ENCODE measurements at places on chromosomes 12 and 14.

DNA sequence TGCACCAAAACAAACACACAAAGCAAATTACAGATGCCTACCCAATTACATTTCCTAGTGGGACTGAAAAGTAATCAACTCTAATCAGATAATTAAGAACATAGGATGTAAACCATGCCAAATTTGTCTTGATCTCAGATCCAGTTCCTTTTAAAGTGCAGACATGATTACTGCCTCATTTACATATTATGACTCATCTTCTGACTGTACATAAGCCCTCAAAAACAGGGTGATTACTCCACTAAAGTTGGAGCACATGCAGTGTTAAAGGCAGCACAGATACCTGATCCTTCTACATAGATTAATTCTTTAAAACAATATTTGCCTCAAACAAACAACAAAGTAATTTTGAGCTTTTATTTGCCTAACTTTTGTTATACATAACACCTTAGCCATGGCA is 337.2 kb downstream of the RPS29 start:
- no peak for DNase-seq

- DNase-seq: peak; percentile 58
Observed at GRCh38 chr12:10372559-10372958, 17.3 kb downstream of the KLRK1 start.

- DNase-seq: no peak
Observed at GRCh38 chr14:20386276-20386855, 26.9 kb downstream of the TEP1 start.

DNA sequence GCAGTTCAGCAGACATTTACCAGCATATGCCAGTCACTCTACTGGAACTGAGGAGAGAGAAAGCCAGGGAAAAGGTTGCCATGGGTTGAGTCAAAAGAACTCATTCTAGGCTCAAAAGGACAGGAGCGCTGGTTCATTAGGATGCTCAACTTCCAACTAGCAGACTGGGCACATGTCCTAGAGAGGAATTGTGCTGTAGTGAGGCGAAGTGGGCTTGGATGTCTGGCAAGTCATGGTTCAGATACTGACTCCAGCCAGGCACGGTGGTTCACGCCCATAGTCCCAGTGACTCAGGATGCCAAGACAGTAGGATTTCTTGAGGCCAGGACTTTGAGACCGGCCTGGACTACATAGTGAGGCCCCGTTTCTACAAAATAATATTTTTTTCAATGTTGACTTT is 281.5 kb downstream of the CACNA1C start:
- no peak for DNase-seq

DNA sequence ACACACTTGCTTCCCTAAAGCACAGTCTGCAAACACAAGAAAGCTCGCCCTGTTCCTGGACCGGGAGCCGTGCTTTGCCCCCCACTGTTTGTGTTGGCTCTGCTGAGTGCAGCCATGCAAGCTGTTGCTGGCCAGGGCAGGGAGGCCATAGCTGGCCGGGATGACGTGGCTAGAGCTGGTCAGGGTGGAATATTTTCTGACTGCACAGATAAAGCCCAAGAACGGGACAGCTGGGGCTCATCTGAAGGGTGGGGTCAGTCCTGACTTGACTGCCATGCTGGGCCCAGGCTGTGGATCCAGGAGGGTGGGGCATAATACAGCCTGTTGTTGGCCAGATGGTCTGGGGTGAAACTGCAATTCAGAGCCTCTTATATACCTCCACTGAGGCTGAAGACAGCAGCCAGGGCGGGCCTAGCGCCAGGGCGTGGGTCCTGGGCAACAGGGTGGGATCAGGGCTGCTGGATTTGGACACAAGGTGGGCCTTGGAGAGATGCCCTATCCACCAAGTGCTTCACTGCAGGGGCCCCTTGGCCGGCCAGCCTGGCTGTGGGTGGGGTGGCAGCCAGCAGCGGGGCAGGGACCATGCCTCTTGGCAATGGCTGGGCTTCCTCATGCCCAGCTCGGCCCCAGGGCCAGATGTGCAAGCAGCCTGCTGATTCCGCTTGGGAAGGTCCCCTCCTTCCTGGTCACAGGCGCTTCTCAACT is 14.8 kb downstream of the KMT5A start:
- DNase-seq: no peak

DNA sequence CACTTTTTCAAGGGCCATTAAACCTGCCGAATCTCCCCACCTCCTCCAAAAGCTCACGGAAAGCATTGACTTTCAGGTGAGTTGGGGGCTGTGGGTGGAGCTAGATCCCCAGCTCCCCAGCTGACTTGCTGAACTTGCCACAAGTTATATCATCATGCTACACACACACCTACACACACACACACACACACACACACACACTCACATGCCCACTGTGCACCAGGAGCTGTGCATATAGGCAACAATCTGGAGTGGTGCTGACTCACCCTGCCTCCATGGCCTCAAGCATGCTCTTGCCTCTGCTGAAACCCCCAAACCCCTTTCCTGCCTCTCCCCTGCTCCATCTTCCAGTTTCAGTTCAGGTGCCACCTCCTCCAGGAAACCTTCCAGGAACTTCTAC is 26.1 kb downstream of the SERPINA3 start:
- DNase-seq: no peak

- no peak for DNase-seq
Observed at GRCh38 chr12:85310025-85310424, 30.0 kb downstream of the ALX1 start.

DNA sequence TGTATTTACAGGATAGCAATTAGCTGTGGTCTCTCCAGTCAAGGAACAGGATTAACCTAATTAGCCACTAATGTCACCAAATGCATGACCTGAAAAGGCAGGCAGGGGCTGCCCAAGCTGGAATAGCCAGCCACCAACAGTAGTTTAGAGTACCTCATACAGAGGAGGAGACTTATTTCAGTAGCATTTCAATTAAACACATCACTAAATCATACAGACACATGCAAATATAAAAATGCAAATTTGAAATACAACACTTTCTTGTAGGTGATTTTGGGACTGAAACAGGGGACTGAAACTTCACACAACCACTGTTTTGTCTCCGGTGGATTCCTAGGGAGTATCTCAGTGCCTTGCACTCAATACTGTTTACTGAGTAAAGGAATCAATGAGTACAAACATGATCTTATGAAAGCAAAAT is 636 bp upstream of the IFNG-AS1 start:
- DNase-seq: no peak

DNA sequence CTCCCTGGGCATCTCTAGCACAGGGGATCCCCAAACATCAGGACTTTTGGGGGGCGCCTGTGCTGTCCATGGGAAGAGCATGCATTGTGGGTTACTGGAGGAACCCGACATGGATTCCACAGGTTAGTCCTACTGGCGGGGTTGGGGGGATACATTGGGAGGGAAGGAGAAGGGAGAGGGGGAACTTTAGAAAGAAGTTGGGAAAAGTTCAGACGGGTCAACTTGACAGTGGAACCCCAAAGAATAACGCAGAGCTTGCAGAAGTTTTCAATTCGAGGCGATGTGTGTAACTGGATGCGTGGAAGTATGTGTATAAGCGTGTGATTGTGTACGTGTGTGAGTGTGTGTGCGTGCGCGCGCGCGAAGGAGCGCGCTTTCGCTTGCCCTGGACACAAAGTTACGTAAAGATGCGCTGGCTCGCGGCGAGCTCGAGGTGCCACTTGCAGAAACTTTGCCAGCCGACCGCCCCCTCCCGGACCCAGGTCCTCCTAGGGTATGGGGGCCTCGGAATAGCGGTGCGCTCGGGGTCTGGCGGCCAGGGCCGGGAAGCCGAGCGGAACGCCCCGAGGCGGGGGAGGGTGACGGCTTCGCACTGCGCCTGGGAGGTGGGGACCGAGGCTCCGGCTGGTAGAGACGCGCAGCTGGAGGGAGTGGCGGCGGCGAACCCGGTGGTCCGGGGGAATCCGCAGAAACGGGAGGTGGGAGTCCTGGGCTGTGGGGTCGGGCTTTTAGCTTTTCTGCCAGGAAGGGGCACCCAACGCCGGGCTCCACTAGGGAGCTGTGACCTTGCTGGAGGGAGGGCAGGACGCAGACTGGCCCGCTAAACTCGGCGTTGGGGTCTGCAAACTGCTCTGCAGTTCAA is 669 bp downstream of the RFX4 start:
- no peak for DNase-seq

DNA sequence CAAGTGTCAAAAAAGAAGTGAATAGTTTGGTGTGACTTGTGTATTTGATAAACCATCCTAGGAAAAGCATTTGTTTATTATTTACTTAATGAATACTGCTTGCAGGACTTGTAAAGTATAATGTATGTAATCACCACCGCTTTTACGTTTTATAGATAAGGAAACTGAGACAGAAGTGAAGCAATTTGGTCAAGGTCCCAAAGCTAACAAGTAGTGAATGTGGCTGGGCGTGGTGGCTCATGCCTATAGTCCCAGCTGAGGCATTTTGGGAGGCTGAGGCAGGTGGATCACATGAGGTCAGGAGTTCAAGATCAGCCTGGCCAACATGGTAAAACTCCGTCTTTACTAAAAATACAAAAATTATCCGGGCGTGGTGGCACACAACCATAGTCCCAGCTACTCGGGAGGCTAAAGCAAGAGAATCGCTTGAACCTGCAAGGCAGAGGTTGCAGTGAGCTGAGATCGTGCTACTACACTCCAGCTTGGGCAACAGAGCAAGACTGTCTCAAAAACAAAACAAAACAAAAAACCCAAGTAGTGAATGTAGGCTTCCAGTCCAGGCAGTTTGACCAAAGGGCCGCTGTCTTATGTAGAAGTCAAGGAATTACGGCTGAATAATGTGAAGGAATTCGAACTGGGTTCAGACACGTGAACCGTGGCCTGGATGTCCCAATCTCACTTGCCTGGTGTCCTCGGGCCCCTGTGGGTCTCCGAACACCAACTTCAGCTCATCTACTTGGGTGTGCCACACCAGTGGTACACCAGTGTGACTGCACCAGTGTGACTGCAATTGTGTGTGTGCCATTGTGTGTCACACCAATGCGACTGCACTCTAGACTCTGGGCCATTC is 88.3 kb upstream of the MED13L start:
- no peak for DNase-seq

- DNase-seq: no peak
Observed at GRCh38 chr12:50562520-50563433, 58.0 kb downstream of the DIP2B start.

GRCh38 chr14:75454963-75455546 is 27.2 kb downstream of the JDP2 start:
- no peak for DNase-seq

DNA sequence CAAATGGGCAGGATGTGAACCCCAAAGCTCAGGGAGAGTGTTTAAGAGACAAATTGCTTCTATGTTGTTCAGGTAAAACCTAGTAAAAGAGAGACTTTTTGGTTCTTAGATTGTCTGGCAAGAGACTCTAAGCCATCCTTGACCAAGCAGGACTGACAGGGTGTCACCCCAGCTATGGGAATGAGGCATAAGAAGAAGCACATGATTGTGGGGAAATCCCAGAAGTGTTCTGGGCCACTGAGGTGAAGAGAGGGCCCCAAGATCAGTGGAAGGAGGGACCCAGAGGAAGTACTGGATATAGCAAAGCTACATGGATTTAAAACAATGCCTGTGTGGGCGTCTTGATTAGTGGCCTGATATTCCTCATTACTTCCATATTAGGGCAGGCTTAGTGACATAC is 99.0 kb downstream of the SAMD4A start:
- no peak for DNase-seq

- no peak for DNase-seq
Observed at GRCh38 chr14:99633918-99634317, 11.0 kb upstream of the HHIPL1 start.

DNA sequence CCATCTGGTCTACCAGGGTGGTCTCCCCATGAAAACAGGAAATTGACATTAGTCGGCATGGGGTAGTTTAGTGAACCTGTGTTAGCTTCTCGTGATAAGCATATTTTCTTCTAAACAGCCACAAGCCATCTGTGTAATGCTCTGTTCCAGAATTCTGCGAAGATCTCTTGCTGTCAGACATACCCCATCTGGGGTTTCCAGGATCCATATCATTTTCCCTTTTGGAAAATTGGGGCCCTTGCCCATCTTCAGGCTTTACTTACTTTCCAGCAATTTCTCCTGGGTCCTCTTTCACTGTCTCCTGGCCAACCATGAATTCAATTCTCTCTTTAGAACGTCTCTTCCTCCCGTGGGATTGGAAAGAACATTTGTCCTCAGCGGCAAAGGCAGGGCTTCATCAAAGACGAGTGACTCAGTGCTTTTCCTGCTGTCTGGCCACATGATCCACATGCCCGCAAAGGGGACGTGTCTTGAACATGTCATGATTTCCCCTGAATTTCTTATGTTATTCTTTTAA is 21.4 kb upstream of the NCOR2 start:
- peak; percentile 62 for DNase-seq

GRCh38 chr12:57552306-57552651 is 2.4 kb downstream of the KIF5A start:
- DNase-seq: no peak

DNA sequence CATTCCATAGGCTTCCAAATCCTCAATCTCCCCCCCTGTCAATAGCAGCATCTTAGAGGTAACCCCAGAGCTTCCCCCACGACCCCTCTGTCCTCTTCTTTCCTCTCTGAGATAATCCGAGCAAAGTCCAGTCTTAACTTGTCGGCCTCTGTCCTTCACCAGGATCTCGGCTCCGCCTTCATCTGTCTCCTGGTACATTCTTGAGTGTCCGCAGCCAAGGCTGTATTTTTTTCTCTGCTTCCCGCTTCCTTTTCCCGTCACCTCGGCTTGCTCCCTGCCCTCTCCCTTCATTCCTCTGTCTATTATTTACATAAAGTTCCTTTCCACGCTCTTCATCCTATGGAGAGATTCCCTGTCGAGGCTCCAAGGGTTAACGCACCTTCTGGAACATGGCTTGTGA is 153.9 kb upstream of the GSC start:
- DNase-seq: no peak

- peak; percentile 50 for DNase-seq
Observed at GRCh38 chr12:100404769-100405407, 48.0 kb downstream of the SLC17A8 start.
